GM23248 (cell line): ENCODE measurements at places on chromosomes 11 and 22. TPM values are rescaled to one million over a fixed set of nuclear protein-coding genes. Genes with fewer than 3 reads are reported as not detected.

OR2AG1 gene
- total RNA-seq: not detected in 2 replicates

- DNase-seq: peak; percentile 3
Measured at GRCh38 chr22:49586244-49586748, 241.4 kb downstream of the BRD1 start.

GRCh38 chr22:30447656-30448055, 22.1 kb downstream of the MTFP1 start:
- no peak for DNase-seq

GRCh38 chr22:45491841-45492240, 10.8 kb upstream of the FBLN1 start:
- DNase-seq: no peak

- DNase-seq: no peak
Measured at GRCh38 chr22:39663751-39664150, 93.2 kb downstream of the CACNA1I start.
